ENCODE measurements at places on chromosomes 5 and 9.

GRCh38 chr9:96255698-96256097 is 46.3 kb downstream of the HSD17B3 start:
- no peak for DNase-seq

- no peak for DNase-seq
These were observed 994.0 kb upstream of the SEMA6A start for GRCh38 chr5:117568622-117569021.

GRCh38 chr9:94826044-94826443 is 99.5 kb downstream of the AOPEP start:
- no peak for DNase-seq

GRCh38 chr9:127776195-127776923 is 2.1 kb downstream of the SH2D3C start:
- peak; percentile 48 for DNase-seq

DNA sequence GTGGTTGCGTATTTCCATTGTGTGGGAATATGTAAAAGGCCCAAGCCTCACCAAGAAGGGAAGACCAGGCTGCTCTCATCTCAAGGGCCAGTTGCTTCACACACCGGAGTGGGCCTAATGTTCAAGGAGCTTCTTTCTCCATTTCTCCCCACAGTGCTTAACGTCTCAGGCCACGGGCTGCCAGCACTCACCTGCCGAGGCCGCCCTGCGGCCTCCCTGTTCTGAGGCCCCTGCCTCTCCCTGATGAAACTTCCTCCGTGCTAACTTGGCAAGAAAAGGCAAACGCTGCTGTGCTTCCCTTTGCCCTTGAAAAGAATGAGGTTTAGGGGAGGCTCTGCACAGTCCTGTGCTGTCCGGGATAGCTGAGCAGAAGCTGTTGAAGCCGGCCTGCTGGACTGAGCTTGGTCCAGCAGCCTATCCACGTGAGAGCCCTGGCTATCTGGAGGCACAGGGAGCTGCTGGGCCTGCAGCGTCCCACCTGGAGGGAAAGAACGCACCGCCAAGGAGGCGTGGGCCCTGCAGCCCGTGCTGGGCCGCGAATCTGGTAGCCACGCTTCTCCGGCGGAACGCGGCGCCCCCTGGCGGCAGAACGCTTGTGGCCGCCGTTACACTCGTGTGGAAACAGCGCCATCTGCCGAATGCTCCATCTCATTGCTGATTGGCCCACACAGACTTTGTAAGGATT is 73.5 kb upstream of the PRSS3 start:
- peak; percentile 87 for DNase-seq

- DNase-seq: no peak
These were observed 101.4 kb upstream of the SPEF2 start for GRCh38 chr5:35516271-35516670.

DNA sequence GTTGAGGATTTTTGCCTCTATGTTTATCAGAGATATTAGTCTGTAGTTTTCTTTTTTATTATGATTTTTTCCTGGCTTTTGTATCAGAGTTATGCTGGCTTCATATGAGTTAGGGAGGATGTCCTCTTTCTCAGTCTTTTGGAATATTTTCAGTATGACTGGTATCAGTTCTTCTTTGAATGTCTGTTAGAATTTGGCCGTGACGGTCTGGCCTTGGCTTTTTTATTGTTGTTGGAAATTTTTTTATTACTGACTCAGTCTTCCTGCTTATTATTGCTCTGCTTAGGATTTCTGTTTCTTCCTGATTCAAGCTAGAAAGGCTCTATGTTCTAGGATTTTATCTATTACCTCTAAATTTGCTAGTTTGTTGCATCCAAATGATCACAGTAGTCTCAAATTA is 421.9 kb downstream of the CDH10 start:
- DNase-seq: no peak

DNA sequence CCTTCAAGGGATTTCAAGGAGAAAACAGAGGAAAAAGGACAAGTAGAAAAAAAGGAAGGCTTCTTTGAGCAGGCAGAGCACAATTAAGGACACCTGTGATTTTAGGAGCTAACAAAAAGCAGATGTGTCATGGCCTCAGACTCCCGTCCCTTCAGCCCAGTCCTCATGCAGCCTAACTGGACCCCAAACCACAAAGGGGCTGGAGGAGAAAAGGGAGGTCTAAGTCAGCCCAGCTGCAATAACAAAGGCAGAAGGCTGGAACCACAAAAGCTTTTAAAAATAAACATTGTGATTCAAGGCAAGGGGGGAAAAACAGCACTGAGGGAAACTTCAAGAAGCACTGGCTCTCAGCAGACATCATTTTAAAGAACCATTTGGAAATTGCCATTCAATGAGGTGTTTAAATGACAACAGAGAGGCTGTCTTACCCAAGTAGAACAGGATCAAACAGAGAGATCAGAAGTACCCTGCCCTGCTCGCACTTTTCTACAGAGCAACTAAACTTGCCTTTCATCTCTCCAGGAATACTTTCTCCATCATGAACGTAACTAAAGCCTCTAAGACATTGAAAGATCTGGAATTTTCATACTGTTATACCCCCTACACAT is 89.3 kb downstream of the SEMA5A start:
- DNase-seq: no peak

GRCh38 chr5:15946026-15946425 is 233.6 kb downstream of the MARCHF11 start:
- DNase-seq: no peak

DNA sequence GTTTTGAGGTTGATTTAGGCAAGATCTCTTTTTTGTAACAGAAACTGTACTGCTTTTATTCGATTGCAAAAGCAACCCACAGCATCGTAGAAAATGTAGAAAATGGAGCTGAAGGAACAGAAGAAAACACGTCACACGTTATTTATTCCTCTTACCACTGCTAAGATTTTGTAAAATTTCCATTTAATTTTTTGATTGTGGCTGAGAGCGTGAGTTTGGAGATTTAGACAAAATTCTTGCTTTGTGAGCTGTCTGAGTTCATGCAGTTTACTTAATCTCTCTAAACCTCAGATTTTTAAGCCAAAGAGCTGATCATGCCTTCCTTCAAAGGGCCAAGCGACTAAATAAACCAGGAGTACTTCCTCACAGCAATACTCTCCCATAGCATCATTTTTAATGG is 24.8 kb downstream of the DPYSL3 start:
- no peak for DNase-seq

DNA sequence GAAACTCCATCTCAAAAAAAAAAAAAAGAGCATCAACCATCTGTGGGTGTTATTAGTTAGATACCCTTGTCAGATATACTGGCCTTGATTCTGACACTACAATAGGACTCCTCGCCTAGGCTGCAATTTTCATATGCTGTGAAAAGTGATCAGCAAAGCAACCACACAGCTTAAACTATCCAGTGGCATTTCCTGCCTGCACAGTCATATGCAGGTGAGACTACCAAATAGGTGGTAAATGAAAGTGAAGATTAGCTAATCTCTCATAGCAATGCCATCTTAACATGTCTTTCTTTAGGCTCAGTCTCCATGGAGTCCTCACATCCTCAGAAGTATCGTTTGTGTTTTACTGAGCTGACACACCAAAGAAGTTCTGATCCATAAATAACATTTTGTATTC is 40.8 kb downstream of the GRAMD2B start:
- no peak for DNase-seq

- DNase-seq: peak; percentile 75
These were observed 32.1 kb downstream of the PTPA start for GRCh38 chr9:129143031-129143927.

DNA sequence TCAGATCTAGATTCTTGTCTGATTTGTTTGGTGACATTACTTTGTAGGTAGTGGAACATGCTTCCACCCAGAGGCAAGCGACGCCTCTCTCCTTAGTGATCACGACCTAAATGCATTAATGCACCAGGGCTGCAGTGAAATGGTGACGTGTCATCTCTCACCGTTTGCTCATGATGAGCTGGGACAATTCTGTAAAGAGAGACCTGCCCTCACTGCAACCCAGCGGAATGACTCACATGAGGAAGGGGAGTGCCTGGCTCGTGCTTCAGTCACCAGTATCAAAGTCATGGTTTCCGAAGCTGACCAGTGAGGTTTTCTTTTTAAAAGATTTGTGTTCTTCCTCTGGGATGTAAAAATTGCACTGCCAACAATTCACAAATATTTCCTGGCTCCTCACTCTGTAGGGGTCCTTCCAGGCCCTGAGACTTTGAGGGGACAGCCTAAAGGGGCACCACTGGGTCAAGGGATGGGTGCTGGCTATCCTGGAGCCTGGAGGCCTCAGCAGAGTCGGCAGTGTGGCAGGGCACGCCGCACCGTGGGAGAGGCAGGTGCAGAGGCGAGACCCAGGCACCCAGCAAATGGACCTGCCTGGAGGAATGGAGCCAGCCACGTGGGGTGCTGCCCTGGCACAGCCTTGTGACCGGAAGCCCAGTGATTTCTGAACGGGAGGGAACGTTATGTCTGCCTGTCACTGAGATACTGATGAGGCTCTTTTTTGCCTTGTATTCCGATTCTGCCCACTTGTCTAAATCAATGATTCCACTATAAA is 17.3 kb downstream of the QSOX2 start:
- DNase-seq: no peak

DNA sequence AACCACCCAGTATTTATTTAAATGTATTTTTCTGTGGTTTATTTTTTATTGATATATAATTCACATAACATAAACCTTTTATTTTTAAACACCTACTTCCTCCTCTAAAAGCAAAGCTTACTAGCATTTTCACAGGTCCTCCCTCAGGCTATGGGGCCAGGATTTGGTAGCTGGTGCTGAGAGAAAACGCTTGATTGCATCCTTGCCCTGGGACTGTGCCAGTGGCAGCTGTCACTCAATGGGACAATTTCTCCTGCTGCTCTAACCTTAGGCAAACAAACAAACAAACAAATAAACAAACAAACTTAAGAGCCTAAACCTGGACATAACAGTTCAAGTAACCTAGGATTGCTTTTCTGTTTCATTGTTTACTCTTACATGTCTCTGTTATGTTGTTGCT is 102.7 kb downstream of the FOCAD start:
- no peak for DNase-seq

GRCh38 chr5:38932854-38933408 is 87.1 kb downstream of the OSMR start:
- DNase-seq: no peak

GRCh38 chr5:89582768-89583339 is 699.9 kb upstream of the MEF2C start:
- DNase-seq: no peak

GRCh38 chr5:160851451-160851850 is 560 bp downstream of the ATP10B start:
- DNase-seq: no peak

DNA sequence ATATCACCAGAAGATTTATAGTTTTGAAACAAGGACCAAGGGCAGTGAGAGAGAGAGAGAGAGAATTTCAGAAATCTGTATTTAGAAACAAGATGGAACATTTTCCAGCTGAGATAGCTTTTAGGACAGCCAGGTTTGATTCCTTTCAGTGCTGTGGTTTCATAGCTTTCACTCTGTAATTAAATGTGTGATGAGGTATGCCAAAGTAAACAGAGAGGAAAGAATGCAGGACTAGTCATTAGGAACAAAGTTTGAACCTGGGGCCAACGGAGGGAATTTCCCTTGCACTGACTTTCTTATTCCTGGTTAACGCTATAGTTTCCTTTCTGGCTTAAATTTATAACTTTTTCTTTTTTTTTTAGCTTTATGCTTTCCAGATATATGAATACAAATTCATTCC is 10.0 kb upstream of the CCL28 start:
- DNase-seq: no peak

DNA sequence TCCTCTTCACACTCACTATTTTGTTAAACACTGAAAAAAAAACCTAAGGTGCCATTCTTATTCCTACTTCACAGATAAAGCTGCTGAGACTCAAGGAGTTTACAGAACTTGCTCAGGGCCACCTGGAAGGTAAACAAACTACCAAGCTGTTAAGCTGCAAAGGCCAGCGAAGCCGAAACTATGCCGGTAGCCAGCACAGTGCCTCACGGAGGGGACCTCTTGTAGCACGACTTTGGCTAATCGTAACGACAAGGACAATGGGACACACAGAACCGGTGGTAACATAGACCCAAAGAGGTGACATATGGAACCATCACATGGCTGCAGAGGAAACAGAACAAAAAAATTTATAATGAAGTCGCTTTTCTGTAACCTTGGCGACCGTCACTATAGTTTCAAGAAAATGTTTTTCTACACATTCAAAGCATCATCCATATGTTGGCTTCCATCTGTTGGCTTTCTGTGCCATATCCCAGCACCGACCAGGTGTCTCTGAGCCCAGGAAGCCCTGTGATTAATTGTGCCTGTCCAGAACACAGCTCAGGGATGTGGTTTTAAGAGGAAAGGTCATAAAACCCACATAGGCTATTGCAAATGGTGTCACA is 60.3 kb downstream of the S1PR3 start:
- DNase-seq: no peak

- no peak for DNase-seq
These were observed 79.9 kb upstream of the CPEB4 start for GRCh38 chr5:173808079-173808808.

DNA sequence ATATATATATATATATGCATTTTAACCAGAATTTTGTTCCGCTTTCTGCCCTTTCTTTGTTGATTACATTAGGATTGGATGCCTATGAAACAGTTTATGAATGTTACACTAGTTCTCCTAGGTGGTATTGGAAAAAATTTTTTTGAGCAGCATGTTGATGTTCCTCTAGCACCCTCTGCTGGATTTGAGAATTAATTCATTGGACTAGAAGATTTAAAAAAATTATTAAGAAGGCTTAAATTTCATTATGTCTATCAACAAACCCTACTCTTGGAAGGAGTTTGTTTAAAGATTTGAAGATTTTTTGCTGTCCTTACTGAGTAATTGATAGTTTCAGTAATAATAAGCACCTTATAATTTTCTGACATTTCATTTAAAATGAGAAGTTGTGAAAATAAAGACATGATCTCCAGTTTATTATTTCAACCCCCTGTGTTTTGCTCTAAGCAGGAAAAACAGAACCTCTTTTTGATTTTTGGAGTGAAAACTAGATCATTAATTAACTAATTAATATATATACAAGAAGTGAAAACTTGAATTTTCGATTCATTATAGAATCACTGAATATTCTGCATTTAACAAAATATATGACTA is 89.6 kb downstream of the CCDC171 start:
- no peak for DNase-seq

- DNase-seq: no peak
These were observed 140.9 kb upstream of the DMRT1 start for GRCh38 chr9:700365-701282.

DNA sequence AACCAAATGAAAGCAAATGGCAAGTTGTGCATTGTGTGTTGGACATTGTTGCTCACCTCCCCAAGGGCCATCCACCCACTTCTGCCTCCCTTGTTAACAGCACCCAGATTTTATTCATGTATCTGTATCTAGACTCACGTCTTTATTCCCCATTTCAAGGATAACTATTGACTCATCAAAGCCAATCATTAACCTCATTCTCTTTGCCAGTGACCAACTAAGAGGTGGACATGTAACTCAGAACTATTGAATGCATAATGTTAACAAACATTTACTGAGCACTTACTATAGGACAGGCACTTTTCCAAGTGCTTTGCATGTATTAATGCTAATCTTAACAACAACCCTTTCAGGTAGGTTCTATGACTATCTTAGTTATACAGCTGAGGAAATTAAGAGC is 45.2 kb upstream of the SMARCA2 start:
- DNase-seq: no peak

GRCh38 chr5:76622973-76623596 is at the start of gene F2RL2:
TSS of gene F2RL2 (minus strand) at chr5:76623403. CDS start at chr5:76623230, 173 bp downstream.
- DNase-seq: no peak

Data from stimulated activated CD4-positive, alpha-beta T cell treated with anti-CD3 and anti-CD28 coated beads, Interleukin-1b, Interleukin-23, amount 100 ng/mL, for 4 hours (primary cell).